Purkinje cell (primary cell): ENCODE measurements at places on chromosomes 1 and 21. TPM values are rescaled to one million over a fixed set of nuclear protein-coding genes. Genes with fewer than 3 reads are reported as not detected.

The LRRIQ3 gene
- polyA plus RNA-seq, result 3.3 and 4.6 TPM in 2 replicates

The PAX7 gene
- not detected in 2 replicates for polyA plus RNA-seq

The SPRR2G gene
- not detected in 2 replicates for polyA plus RNA-seq

The LCE1F gene
- not detected in 2 replicates for polyA plus RNA-seq

The TSPAN2 gene
- polyA plus RNA-seq, result 10.4 and 10.7 TPM in 2 replicates

The GBP6 gene
- not detected in 2 replicates for polyA plus RNA-seq

The ZNF683 gene
- polyA plus RNA-seq, result 0.34 TPM in 1 of 2 replicates, not detected in the other
